ENCODE measurements at places on chromosomes 11 and 22.

- DNase-seq = no peak
Observed at GRCh38 chr11:43410394-43410793, 51.7 kb downstream of the TTC17 start.

- no peak for DNase-seq
Observed at GRCh38 chr11:130601764-130602460, 153.5 kb downstream of the ADAMTS15 start.

GRCh38 chr11:133892126-133892525 is 46.8 kb upstream of the SPATA19 start:
- DNase-seq = no peak

DNA sequence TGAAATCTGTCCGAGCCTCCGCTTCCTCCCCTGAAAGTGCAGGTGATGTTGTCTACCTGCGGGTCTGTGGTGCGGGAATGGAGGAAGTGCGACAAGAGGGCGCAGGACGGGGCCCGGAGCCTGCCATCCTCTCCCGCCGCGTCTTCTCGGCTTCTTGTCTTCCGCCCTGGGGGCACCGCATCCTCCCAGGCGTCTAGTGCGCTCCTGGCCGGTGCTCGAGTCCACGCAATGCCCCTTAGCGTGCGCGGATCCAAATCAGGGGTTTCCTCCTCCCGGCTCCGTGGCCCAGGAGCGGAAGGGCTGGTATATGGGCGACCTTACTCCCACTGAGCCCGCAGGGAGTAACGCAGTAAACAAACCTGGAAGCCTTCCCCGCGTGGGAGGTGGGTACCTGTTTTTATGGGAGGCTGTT is 405 bp downstream of the SFI1 start:
- DNase-seq = peak; percentile 46

DNA sequence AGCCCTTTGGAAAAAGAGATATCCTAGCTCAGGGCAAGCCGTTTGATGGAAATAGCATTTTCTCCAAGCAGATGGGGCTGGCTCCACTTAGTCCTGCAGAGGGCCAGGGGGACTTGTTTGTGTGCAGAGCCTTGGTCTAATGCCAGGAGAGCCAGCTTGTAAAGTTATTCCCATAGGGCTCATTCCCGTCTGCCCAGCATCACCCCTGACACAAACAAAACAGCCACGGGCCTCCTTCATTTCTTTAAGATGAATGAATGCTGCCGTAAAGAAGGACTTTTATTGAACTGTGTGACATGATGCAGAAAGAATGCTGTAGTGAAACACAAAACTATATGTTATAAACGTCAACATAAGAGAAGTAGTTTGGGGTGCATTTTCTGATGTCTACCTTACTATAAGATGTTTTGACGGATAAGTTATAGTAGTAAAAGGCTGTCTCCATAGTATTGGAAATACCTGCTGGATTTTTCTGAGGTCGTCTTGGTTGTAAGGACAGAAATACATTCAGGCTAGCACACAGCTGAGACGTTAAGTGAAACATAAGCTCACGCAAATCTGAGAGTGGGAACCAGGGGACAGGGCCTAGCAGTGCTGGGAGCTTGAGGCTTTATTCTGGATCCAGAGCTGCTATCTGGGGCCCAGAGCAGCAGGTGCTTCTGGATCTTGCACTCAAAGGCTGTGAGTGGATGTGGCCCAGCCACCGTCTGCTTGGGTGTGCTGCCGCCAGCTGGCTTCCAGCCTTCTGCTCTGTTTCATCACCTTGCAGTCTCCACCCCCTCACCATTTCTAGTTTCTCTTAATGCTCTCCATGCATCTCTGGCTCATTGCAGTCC is 53.3 kb downstream of the NCAM1 start:
- DNase-seq = no peak

DNA sequence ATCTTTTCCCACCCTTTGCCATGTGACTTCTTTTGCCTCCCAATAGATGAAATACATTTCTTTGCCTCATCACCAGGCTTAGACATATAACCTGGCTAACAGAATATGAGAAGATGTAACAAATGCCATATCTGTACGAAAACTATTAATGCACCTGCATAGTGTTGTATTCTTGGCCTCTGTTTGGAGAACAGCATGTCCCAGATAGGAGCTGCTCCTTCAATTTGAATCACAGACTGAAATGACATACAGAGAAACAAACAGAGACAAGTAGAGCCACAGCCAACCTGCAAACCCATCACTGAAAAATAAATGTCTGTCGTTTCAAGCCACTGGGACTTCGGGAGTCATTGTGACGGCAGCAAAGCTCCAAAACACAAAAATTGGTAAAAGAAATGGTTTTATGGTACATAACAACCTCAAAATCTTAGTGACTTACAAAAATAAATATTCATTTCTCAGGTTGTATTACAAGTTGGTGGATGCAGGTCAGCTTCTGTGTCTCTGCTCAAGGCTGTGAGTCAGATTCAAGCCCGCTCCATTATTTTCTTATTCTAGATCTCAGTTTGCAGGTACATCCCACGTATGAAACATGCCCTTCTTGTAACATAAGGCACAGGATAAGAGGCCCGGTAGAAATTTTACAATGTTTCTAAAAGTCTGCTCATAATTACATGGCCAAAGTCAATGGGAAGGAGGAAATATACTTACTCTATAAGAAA is 171.3 kb upstream of the SOX6 start:
- no peak for DNase-seq

DNA sequence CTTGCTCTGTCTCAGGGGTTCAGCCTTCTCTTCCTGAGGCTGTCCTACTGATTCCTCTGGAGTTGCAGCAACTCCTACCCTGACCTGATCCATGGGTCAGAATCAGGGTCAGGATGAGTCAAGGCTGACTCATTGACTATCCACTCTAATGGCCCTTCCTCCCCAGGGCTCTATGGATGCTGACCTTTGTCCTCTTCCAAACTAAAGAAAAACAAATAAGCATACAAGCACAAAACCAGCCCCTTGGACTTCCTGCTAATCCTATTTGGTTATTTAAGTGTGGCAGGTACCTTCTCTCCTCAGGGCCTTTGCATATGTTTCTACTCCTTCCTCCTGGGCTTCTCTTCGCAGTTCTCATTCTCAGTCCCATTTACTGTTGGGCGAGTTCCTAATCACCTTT is 204.5 kb upstream of the NAV2 start:
- DNase-seq = no peak

DNA sequence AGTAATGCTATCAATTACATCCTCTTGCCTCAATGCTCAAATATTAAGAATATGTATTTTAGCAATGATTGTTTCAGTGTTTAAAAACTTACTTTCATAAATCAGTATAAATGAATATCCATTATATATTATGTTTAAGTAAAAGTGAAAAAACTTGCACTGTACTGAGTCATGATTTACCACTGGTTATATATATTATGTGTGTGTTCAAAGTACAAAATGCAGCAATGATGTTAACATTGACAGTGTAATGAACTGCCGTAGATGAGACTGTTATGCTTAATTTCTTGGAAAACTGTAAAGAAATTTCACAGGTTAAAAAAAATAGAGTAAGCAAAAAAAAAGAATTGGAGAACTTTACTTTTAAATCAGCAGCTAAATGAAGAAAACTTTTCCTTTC is 8.7 kb downstream of the LIN7C start:
- DNase-seq = no peak

- no peak for DNase-seq
Observed at GRCh38 chr11:117255966-117256365, 23.5 kb downstream of the RNF214 start.

- no peak for DNase-seq
Observed at GRCh38 chr11:127074151-127074761, 73.7 kb upstream of the KIRREL3 start.

DNA sequence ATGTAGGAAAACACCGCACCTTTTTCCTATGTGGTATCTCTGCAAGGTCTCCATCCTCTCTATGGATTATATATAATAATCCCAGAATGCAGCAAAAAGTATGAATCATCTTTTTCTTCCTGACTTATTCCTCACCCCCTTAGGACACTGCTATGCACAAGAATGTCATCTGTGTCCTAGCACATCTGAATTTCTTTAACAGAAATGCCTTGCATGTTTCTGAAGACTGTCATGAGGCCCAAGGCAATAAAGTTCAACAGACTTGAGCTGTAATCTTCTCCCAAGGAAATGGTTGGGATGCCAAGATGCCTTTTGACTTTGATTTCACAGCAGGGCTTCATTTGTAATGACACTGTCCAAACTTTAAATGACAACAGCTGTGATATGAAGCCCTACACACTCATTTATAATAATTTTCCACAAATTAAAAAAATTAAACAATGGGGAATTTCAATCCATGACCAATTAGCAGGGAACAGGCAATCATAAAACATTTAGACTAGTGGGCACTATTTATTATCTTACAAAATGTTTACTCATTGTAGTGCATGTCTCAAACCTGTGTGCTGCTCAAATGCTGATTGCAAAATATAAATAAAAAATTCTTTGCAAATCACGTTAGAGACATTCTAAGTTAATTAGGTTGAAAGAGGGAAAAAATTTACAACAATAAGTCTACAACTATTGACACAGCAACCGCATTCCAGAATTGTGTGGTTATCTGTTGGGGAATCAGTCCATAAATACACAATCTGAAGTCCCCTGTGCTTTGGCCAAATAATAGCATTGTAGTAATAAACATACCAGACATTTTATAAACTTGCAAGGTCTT is 242.3 kb downstream of the SWAP70 start:
- DNase-seq = no peak

DNA sequence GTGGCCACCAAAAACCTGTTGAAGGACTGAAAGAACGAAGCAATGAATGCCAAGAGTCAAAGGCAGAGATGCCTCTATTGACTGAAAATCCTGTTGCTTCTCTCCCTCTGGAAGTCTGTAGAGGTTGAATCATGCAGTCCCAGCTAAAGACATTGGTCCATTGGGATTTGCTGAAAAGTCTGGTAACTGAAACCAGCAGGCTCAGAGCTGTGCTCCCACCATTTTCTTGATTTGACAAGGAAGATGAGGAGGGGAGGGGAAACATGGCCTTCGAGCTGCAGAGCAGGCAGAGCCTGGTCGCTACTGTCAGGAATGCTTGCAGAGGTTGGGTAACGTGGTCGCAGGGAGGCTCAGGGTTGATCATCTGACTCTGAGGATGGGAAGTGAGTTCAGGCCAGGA is 72.8 kb upstream of the CSNK2A3 start:
- no peak for DNase-seq

- no peak for DNase-seq
Observed at GRCh38 chr22:50206599-50206998, 5.8 kb downstream of the SELENOO start.

DNA sequence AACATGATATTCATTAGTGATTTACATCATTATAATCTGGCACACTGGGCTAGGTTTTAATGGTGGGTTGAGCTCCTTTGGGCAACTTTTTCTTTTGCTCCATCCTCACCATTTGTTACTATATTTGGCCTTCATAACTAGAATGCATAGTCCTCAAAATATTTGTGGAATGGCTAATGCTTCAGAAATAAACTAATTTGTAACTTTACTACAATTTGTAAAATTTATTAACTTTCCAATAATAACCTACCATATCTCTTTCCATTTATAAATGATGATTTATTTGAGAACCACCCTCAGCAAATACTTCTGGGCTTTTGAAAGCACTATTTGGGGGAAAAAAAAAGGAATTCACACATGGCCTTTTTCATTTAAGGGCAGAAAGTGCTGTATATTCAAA is 79.7 kb downstream of the LARGE2 start:
- no peak for DNase-seq

DNA sequence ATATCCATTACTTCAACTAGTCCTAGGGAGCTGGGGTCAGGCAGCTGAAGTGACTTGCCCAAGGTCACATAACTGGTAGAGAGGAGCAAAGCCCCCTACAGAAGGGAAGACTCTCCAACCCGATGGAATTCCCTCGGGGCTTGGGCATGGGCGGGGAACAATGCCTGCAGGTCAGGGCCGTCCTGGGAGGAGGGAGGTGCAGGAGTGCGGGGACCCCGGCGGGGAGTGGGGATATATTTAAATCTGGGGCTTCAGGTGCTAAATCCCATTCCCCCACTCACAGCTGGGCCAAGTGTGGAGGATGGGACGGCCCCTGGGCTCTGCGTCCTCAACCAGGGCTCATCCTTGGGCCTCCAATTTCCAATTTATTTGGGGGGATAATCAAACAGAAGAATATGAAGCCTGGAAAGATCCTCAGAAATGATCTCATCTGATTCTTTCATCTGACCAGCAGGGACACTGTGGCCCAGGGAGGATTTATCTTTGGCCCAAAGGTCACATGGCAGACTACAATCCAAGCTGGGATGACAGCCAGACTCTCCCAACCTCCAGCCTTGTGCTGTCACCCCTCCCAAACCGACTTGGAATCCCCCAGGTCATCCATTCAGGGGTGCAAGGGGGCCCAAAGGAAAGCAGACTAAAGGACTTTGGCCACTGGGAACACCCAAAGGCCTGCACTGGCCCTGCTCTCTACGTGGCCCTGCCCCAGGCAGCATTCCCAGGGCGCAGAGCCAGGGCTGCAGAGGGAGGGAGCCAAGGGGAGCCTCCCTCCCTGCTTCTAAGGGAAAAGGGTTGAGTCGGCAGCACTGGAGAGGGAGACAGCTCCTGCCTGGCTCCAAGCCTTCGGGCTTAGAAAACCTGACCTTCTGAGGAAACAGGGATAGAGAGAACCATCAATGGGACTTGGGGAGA is 8.7 kb upstream of the C1QTNF6 start:
- DNase-seq = no peak

DNA sequence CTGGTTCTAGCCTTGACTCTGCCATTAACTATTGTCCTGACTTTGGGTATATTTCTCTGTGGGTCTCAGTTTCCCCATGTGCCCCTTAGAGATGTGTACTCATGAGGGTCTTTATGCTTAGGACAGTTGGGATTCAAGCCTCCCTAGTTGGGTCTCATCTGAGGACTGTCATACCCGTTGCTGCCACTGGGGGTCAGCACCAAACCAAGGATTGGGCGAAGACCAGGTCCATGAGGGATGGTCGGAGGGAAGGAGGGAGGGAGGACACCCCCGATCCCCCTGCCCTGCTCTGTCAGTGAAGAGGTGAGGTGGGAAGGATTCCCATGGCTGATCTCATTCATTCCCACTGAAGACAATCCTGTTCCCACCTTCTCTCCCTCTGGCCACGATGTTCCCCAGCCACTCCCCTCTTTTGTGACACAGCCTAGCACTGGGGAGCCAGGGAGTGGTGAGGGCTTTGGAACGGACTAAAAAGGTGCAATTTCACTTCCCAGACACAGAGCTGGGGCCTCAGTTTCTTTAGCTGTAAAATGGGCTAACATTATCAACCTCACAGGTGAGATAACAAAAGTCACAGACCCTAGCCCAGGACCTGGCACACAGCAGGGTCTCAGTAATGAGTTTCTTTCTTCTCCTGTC is 12.4 kb upstream of the KLHL35 start:
- peak; percentile 54 for DNase-seq

DNA sequence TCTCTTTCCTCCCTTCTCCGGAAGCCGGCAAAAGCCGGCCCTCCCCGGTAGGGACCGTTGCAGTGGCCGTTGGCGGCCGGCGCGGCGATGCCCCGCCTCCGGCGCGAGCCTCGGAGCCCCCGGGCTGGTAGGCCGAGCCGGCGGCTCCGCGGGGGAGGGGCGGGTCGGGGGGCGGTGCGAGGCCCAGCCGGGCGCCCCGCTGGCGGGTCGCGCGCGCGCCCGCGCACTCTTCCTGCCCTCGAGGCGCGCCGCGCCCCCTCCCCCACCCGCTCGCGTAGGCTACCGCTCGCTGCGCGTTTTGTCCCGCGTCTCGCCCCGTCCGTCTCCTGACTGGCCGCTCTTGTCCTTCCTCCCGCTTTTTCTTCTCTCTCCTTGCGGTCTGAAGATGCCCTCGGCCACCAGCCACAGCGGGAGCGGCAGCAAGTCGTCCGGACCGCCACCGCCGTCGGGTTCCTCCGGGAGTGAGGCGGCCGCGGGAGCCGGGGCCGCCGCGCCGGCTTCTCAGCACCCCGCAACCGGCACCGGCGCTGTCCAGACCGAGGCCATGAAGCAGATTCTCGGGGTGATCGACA is 591 bp downstream of the CAPRIN1 start:
- DNase-seq = peak; percentile 85

GRCh38 chr11:83725728-83726127 is 439.6 kb upstream of the CCDC90B start:
- no peak for DNase-seq

Data from T-helper 17 cell (primary cell).